Activated CD4-positive, alpha-beta T cell treated with anti-CD3 and anti-CD28 coated beads, Interleukin-2, amount 50 U/mL, for 1 hour (primary cell): ENCODE measurements at places on chromosomes 2 and 18.

GRCh38 chr2:201357221-201357620 lies at the start of gene FLACC1:
TSS of gene FLACC1 (minus strand) at chr2:201357345. CDS start at chr2:201351404, 5,941 bp downstream.
- no peak for DNase-seq

- DNase-seq: no peak
Measured at GRCh38 chr2:160062292-160063005, at the start of gene PLA2R1. TSS of gene PLA2R1 (minus strand) at chr2:160062615. CDS start at chr2:160062403, 212 bp downstream.

GRCh38 chr2:142502402-142502801 lies 371.6 kb upstream of the LRP1B start:
- no peak for DNase-seq

DNA sequence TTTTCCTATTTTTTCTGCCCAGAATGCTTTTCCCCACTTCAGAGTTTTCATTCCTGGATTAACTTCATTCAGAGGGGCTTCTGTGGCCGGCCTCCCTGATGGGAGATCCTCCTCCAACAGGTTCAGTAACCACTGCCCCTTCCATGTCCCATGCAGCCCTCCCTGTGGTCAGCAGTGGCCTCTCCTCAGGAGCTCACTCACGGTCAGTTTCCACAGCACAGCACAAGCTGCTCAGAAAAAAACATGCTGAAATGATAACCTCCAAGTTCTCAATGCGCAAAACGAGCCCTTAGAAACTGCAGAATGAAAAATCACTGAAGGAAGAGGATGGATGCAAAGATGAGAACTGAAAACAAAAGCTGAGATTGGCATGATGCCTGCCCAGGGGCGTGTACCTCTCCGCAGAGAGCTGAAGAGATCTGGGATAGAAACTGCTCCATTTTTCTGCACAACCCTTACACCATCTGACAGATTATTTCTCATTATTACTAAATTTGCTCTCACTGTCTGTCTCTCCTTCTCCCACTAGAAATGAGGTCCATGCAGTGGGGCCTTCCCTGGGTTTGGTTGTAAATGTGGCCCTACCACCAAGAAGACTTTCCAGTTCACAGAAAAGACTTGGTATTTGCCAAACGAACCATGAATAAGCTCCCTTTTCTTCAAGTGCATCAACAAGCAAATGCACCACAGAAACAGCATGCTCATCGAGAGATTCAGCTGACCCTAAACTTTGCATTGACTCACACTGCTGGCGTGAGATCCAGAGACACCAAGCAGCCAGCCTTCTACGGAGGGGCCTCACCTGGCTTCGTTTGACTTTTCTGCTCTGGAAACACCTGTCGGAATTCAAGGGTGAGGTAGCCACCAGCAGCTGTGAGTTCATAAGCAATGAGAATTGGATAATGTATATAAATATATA lies 51.5 kb downstream of the TMEM18 start:
- no peak for DNase-seq

DNA sequence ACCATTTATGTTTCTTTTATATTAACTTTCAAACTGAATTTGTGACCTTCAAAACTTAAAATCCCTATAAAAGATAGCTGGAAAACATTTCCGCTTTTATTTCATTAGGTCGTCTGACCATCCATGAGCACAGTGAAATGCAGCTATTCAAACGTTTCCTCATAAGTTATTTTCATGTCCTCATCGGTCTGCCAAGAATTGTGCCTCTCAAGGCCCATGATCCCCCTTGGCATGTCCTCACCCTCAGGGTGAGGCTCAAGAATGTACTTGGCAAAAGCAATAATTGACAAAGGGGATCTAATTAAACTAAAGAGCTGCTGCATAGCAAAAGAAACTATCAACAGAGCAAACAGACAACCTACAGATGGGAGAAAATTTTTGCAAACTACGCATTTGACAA lies 12.4 kb downstream of the SLC66A2 start:
- DNase-seq: no peak

DNA sequence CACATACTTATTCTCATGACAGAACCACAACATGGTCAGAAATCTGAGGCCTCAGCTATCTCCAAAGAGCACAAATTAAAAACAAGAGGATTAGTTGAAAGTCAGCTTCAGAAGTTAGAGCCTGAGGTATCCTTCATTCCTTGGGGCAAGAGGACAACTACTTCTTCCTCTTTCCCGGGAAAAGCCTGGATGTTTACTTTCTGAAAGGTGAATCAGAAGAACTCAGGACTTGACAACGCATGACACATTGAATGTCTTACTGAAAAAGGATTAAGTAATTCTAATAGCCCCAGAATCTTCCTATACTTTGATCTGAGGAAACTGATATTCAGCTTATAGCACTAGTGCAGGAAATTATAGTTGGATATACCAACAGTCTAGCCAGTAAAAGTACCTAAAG lies 573.2 kb downstream of the METTL4 start:
- no peak for DNase-seq
